ENCODE measurements at places on chromosomes 5 and 9. TPM values are rescaled to one million over a fixed set of nuclear protein-coding genes. Genes with fewer than 3 reads are reported as not detected.

CARTPT gene
- polyA plus RNA-seq = not detected

DNA sequence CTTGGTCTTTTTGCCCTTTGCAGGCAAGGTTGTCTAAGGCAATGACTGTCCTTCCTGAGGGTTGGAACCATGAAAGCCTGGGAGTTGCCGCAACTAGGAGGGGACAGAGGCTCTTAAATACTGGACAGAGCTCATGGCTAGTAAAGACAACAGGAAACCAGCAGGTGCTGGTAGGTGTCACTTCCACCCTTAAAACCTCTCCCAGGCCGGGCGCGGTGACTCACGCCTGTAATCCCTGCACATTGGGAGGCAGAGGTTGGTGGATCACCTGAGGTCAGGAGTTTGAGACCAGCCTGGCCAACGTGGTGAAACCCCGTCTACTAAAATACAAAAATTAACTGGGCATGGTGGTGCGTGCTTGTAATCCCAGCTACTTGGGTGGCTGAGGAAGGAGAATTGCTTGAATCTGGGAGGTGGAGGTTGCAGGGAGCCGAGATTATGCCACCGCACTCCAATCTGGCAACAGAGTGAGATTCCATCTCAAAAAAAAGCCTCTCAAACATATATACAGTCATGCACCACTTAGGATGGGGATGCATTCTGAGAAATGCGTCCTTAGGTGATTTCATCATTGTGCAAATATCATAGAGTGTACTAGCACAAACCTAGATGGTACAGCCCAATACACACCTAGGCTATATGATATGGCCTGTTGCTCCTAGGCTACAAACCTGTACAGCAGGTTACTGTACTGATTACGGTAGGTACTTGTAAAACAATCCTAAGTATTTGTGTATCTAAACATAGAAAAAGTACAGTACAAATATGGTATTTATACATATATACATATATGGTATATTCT lies 102.7 kb downstream of the HSPA4 start:
- no peaks in the 10 kb centered on the region for H3K27me3 ChIP-seq
- H3K4me1 ChIP-seq = no peaks in the 10 kb centered on the region
- no peak for DNase-seq
- H3K4me3 ChIP-seq = no peak overlapping the region
- H3K36me3 ChIP-seq = no peaks in the 10 kb centered on the region

ZCCHC10 gene
- 50.2 TPM for polyA plus RNA-seq

LTC4S gene
- 9.4 TPM for polyA plus RNA-seq

GABBR2 gene
- not detected for polyA plus RNA-seq

DNA sequence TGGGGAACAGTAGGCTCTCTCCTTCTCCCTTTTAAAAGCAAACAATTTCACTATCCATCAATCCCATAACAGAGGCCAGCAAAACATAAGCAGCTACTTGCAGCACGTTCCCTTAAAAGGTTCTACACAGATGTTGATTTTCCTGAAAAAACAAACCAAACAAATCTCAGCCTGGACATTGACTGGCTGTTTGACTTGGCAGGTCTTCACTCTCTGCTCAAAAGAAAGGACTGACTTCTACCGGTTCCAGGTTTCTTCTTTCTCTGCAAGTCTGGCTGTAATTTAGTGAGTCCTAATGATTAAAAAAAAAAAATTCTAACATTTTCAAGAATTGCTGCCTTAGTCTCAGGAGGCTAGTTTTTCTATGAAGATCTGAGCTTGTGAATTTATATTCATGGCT lies 203.1 kb upstream of the EFNA5 start:
- no peaks in the 10 kb centered on the region for H3K36me3 ChIP-seq
- H3K4me1 ChIP-seq = no peaks in the 10 kb centered on the region
- H3K27me3 ChIP-seq = no peaks in the 10 kb centered on the region
- no peak overlapping the region for H3K27ac ChIP-seq
- no peak overlapping the region for H3K4me3 ChIP-seq

DNA sequence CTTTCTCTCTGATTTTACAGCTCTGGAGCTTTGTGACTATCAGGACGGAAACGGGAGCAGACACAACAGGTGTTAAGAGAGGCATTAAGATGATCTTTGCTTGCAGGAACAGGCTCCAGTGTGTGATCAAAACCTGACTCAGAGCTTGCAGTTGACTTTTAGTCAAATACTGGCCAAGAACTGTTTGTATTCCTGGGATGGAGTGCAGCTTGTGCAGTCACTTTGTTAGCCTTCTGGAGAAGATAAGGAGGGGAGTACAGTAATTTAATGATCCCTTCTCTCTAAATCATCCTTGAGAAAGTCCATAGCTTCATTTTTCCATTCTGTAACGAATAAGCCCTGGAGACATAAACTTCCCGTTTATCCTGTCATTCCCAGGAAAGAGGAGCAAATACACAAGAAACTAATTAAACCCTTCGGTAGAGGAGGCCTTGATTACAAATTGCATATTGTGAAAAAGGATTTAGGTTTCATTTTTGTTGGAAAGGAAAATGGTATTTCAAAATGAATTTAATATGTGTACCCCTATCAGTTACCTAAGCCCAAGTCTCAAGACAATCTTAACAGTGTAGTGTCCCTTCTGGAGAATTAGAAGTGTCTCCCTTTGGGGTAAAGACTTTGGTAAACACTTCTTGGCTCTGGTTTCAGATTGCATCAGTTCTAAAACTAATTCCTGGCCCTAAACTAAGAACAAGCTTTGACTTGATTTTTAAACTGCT lies 3.1 kb upstream of the STOM start:
- no peak overlapping the region for H3K4me3 ChIP-seq
- no peak for DNase-seq
- no peaks in the 10 kb centered on the region for H3K36me3 ChIP-seq
- H3K27me3 ChIP-seq = no peaks in the 10 kb centered on the region

DNA sequence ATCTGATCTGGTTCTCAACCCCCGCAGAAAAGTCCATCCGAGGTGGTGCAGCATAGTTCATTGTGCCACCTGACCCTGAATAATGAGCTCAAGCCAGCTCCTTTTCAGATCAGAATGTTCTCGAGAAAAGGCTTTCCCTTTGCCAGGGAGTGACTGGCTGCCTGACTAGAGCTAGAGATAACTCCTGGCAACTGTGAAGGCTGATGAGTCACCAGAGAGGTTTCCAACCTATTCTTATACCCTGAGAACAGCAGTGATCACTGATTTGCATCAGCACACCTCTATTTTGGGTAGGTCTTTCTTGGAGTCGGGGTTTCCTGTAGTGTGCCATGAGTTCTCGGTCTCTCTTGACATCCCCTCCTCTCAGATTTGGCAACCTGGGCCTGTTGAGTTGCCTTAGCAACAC lies 127.9 kb downstream of the PIK3R1 start:
- no peak overlapping the region for H3K27ac ChIP-seq
- no peaks in the 10 kb centered on the region for H3K27me3 ChIP-seq
- H3K4me1 ChIP-seq = peaks cover 20% of the 10 kb centered on the region
- H3K36me3 ChIP-seq = no peaks in the 10 kb centered on the region
- H3K4me3 ChIP-seq = no peak overlapping the region

GRCh38 chr5:117461966-117462365 lies 887.3 kb upstream of the SEMA6A start:
- no peaks in the 10 kb centered on the region for H3K4me1 ChIP-seq
- H3K4me3 ChIP-seq = no peak overlapping the region
- no peak for DNase-seq
- no peaks in the 10 kb centered on the region for H3K27me3 ChIP-seq
- H3K36me3 ChIP-seq = no peaks in the 10 kb centered on the region

DNA sequence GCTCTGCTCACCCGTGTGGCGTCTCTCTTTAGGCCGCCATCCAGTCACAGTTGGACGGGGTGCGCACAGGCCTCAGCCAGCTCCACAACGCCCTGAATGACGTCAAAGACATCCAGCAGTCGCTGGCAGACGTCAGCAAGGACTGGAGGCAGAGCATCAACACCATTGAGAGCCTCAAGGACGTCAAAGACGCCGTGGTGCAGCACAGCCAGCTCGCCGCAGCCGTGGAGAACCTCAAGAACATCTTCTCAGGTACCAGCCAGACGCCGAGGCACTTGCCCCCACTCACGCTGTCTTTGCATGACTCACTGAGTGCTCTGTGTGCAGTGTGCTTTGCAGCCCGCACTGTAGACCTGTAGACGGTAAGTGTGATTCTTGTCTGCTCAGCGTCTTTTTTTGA lies 4.5 kb downstream of the EXOC3 start:
- peaks cover 56% of the 10 kb centered on the region for H3K36me3 ChIP-seq
- no peak for DNase-seq
- H3K27ac ChIP-seq = no peak overlapping the region
- H3K4me1 ChIP-seq = peaks cover 25% of the 10 kb centered on the region
- no peak overlapping the region for H3K4me3 ChIP-seq
- H3K27me3 ChIP-seq = no peaks in the 10 kb centered on the region

DNA sequence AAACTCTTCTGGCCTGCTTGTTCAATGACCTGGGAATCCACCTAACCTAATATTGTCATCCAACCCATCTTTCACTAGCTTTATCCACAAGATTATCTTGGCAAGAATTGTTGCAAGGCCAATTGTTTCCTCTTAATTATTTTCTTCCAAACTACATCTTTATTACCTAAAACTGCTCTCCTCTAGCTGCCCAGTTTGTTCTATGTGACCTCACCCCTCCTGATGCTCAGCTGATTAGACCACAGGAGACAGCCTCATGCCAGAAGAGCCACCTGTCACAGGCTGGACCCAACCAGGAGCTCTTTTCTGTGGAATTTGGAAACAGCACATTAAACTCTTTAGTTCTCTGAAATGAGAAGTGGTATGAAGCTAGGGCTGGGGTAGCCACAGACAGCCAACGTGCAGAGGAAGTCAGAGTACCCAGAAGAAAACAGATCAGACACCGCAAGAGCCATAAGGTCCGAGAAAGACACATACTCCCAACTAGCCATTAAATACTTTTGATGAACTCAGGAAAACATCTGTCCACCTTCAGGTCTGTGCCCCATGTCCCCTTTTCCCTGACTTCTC lies 12.0 kb downstream of the SAXO1 start:
- no peak overlapping the region for H3K27ac ChIP-seq
- no peaks in the 10 kb centered on the region for H3K36me3 ChIP-seq
- DNase-seq = no peak
- H3K27me3 ChIP-seq = no peaks in the 10 kb centered on the region

ADRA1B gene
- polyA plus RNA-seq = not detected

GRCh38 chr5:59764361-59764760 lies 129.2 kb downstream of the PDE4D start:
- DNase-seq = no peak
- H3K4me3 ChIP-seq = no peak overlapping the region
- no peaks in the 10 kb centered on the region for H3K4me1 ChIP-seq

DNA sequence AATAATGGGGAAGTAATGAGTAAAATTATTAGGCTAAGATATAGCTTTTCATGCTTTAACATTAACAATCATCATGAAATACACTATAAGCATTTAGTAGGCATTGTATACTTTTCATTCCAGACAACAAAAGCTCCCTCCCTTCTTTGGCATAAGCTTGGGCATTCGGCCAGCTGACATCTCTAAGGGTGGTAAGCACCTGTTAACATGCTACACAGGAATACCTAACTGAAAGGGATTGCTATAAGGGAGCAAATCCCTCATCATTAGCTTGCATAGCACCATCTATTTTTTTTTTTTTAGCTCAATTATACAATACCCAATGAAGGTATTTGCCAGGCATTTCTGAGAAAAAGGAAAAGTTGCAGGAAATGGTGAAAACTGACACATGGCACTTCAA lies 16.6 kb downstream of the STRBP start:
- no peak overlapping the region for H3K27ac ChIP-seq
- no peaks in the 10 kb centered on the region for H3K27me3 ChIP-seq
- H3K36me3 ChIP-seq = no peaks in the 10 kb centered on the region
- DNase-seq = no peak

POLK gene
- polyA plus RNA-seq = 24.0 TPM

AFAP1L1 gene
- not detected for polyA plus RNA-seq

DNA sequence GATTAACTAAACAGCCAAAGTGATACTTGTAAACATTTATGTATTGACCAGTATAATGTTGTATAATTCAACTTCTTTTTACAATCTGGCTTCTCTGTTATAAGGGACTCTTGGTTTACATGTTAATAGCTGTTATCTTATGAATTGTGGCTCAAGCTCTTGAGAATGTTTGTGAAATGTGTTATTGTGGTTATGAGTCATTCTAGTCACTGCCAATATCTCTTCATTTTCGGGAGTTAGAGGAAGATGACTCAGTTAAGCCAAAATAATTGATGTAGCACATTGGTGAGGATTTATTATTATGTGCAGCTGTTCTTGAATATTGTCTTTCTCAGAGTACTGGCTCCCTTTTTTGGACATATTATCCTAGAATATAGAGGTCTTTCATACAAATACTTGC lies 655.2 kb upstream of the RIOK2 start:
- no peaks in the 10 kb centered on the region for H3K4me1 ChIP-seq
- DNase-seq = no peak
- no peaks in the 10 kb centered on the region for H3K27me3 ChIP-seq
- H3K27ac ChIP-seq = no peak overlapping the region
- no peak overlapping the region for H3K4me3 ChIP-seq

GRCh38 chr9:123753016-123753415 lies 176.9 kb downstream of the DENND1A start:
- no peak for DNase-seq
- H3K27me3 ChIP-seq = no peaks in the 10 kb centered on the region
- no peaks in the 10 kb centered on the region for H3K36me3 ChIP-seq
- peaks cover 12% of the 10 kb centered on the region for H3K4me1 ChIP-seq
- no peak overlapping the region for H3K27ac ChIP-seq
